ENCODE measurements at places on chromosomes 13 and 19.

GRCh38 chr19:48081106-48081505 lies 29.5 kb downstream of the PLA2G4C start:
- DNase-seq: no peak

- no peak for DNase-seq
Measured at GRCh38 chr19:2315818-2316353, 7.9 kb upstream of the LINGO3 start.

DNA sequence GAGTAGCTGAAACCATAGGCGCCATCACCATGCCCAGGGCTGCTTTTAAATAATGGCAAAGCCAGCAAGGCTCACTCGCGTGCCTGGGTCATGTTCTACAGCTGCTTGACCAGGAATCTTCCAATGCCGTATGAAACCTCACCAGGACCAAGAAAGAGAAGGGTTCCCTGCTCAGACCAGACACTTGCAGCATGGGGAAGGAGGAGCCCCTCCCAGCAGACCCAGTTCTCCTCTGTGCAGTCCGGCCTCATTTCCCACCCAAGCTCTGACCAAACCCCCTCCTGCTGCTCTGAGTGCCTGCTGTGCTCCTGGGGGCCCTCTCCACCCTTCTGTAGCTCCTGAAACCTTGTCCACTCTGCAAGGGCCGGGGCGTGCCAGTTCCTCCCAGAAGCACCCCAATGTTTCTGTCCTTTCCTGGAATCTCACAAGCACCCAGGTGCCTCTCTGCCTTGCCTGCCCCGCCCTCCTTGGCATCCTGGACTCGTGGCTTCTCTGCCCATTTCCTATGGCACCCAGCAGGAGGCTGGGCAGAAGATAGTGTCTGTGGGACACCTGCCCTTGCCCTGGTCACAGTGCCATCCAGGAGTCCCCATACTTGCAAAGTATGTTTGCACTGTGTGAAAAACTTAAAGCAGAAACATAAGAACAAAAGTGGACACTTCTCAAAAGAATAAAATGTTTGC lies 6.8 kb upstream of the SLC7A9 start:
- no peak for DNase-seq

GRCh38 chr13:114136576-114136975 lies 4.2 kb upstream of the RASA3 start:
- no peak for DNase-seq

DNA sequence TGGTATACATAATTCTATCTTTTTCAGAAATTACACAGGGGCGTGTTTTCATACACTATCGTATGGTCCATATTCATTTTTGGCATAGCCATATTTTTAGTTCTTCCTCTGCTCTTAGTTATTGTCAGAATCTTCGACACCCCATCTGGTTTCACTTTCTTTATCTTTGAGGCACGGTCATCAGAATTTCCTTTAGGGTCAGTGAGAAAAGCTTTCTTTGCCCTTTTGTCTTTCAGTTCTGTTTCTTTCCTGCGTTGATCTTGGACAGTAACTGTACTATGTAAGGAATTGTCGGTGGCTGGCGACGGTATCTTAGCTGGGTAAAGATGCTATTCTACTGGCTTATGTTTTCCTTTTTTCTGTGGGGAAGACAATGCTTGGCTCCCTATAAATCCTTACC lies 10.6 kb upstream of the KIR2DL4 start:
- DNase-seq: no peak

All from activated naive CD8-positive, alpha-beta T cell treated with anti-CD3 and anti-CD28 coated beads, Interleukin-2, amount 50 U/mL, for 16 hours (primary cell).